AG04449 (cell line): ENCODE measurements at places on chromosomes 5 and 9.

DNA sequence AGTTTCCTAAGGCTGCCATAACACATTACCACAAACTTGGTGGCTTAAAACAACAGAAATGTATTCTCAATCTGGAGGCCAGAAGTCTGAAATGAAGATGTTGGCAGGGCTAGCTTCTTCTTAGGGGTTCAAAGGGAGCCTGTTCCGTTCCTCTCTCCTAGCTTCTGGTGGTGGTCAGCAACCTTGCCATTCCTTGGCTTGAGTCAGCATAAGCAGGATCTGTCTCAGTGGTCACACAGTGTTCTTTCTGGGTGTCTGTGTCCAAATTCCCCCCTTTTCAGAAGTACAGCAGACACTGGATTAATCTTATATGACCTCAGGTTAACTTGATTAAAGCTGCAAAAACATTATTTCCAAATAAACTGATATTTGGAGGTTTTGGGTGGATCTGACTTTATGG is 2.1 kb upstream of the OSMR start:
- no peak for DNase-seq

GRCh38 chr9:4435197-4435596 is 55.1 kb upstream of the SLC1A1 start:
- no peak for DNase-seq

- no peak for DNase-seq
Measured at GRCh38 chr9:120398286-120398685, 181.7 kb downstream of the CDK5RAP2 start.

GRCh38 chr5:22596404-22596970 is 256.7 kb downstream of the CDH12 start:
- DNase-seq: peak; percentile 17

DNA sequence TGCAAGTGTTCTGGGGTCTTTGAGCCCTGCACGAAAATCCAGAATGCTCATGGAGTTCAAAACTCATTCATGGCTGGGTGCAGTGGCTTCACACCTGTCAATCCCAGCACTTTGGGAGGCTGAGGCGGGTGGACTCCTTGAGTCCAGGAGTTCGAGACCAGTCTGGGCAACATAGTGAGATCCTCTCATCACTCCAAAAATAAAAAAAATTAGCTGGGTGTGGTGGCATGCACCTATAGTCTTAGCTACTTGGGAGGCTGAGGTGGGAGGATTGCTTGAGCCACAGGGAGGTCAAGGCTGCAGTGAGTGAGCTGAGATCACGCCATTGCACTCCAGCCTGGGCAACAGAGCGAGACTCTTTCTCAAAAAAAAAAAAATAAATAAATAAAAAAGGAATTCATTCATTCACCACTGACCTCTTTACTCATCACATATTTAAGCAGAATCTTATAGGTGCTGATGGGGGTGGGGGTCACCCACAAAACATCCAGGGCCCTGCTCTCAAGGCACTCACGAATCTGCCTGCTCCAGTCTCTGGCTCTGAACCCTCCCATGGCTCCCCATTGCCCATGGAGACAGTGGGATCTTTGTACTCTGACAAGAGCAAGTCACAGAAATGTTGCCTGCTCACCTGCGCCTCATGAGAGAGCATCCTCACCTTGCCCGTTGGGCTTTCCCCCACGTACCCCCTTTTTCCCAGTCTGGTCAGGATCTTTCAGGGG is 76.7 kb upstream of the IER5L start:
- DNase-seq: no peak

DNA sequence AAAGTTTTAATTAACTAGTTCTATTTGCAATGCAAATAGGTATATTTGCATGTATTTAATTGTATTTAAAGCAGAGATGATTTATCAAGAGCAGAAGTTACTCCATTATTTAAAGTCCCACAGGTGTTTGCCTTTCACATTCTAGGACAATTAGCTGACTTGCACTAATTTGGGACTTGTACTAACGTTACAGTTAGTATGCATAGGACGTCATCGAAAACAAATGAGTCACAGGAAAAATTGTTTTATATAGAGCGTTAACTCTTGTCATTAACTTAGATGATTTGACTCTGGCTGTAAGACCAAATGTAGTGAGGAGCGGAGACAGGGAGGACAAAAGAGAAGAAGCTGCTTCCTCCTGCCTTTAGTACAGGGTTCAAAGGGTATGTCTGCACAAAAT is 126.1 kb upstream of the IFNE start:
- no peak for DNase-seq

DNA sequence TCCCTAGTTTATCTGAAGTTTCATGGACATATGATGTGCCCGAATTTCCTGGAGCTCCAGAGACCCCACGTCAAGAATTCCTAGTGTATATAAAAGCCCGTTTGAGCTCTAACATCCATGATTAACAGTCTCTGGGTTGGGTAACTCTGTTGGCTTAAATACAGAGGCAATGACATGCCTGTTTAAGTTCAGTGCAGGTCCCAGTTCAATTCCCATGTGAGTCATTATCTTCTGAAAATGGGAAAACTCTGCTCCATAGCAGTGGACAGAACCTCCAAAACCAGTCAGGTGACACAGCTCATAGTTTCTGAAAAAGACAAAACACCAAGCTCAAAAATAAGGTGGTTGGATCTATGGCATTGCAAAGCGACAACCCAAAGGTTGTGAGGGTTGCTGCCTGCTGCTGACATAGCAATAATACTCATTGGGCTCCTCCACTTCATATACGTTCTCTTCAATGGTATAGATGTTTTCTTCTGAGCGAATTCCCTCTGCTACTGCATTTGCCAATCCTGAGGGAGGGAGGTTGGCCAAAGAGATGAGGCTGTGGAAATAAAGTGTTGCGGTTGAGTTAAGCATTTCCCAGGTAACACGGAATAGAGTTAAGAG is 22.0 kb downstream of the HAVCR2 start:
- DNase-seq: no peak

GRCh38 chr5:177354256-177354655 is 2.8 kb upstream of the LMAN2 start:
- no peak for DNase-seq

DNA sequence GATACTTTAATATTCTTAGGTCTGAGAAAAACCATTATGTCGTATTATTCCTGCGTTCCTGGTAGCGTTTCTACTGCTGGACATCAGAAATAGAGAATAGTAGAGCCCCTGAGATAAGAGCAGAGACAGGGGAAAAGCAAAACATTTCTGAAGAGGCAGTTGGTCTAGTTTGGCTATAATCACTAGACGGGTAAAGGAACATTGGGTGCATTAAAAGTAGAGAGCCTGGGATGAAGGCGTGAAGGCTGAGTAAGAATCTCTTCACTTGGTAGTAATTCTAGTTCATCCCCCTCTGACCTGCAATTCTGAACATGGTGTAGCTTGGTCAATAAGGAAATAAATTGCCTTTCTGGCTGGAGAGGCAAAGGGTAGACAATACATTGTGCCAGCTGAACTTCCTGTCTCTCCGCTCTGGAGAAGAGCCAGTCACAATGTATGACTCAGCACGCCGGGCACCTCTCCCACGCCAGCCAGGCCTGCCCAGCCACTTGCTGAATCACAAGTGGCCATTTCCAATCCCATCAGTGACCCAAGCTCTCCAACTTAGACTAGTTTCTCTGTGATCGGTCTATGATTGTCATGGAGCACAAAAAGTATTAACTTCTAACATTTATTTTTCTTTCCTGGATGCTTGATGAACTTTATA is 75.4 kb downstream of the STK32A start:
- DNase-seq: no peak

DNA sequence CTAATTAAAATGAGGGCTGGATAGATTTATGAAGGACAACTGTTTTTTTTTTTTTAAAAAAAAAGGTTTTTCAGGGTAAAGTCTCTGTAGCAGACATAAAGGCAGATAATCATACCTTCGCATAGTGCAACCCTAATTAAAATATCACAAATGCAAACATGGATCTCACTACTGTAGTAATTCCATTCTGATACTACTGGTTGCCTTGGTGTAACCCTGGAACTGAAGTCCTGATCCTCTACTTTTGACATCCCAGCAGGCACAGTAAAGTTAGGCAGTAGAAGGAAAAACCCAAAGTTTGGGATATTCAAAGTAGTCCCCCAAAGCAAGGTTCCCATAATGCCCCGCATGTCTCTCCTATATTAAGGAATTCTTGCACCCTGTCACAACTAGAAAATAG is 19.6 kb downstream of the RFX3 start:
- DNase-seq: no peak

GRCh38 chr5:83331842-83332241 is 139.7 kb upstream of the VCAN start:
- DNase-seq: no peak

- no peak for DNase-seq
Measured at GRCh38 chr5:164000819-164001218, 495.4 kb downstream of the MAT2B start.

- no peak for DNase-seq
Measured at GRCh38 chr5:142783601-142784341, 13.6 kb downstream of the ARHGAP26 start.

GRCh38 chr9:101400120-101400519 is 1.5 kb downstream of the ZNF189 start:
- no peak for DNase-seq

- DNase-seq: no peak
Measured at GRCh38 chr5:51386916-51387883, 4.0 kb downstream of the ISL1 start.

DNA sequence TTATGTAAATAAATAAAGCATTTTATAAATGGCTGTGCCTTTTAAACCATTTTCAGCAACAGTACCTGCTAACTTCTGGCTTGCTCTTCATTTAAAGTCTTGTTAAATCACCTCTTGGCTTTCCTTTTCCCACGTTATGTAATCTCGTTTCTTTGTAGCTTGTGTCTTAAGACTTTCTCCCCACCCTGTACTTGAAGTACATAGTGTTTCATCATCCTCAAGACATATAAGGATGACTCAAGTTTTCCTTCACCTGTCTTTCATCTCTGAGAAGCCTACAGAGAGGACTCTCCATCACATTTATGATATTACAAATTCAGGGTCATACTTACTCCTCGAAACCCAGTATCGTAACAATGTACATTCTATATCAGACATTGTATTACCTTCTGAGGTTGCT is 33.9 kb downstream of the PRELID2 start:
- DNase-seq: no peak

DNA sequence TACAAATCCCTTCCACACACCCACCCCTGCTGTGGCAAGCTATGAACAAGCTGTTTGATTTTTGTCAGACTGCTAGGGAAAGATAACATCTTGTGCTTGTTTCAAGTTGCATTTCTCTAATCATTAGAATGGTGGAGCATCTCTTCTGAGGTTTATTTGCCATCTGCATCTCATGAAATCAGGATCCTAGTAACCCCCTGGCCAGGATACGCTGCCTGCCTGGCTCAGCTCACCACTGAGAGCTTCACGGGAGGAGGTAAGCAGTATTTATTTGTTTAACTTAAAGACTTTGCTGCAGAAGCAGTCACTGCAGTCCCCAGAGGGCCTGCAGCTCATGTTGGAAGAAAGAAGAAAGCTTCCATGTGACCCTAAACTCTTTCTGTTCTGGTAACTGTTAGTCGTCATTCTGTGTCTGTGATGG is 83.3 kb upstream of the CXCL14 start:
- DNase-seq: no peak

- no peak for DNase-seq
Measured at GRCh38 chr5:124454081-124454480, 292.4 kb downstream of the ZNF608 start.

- no peak for DNase-seq
Measured at GRCh38 chr5:111532886-111533582, 20.7 kb upstream of the STARD4 start.

- no peak for DNase-seq
Measured at GRCh38 chr9:120289990-120290975, 289.7 kb downstream of the CDK5RAP2 start.

DNA sequence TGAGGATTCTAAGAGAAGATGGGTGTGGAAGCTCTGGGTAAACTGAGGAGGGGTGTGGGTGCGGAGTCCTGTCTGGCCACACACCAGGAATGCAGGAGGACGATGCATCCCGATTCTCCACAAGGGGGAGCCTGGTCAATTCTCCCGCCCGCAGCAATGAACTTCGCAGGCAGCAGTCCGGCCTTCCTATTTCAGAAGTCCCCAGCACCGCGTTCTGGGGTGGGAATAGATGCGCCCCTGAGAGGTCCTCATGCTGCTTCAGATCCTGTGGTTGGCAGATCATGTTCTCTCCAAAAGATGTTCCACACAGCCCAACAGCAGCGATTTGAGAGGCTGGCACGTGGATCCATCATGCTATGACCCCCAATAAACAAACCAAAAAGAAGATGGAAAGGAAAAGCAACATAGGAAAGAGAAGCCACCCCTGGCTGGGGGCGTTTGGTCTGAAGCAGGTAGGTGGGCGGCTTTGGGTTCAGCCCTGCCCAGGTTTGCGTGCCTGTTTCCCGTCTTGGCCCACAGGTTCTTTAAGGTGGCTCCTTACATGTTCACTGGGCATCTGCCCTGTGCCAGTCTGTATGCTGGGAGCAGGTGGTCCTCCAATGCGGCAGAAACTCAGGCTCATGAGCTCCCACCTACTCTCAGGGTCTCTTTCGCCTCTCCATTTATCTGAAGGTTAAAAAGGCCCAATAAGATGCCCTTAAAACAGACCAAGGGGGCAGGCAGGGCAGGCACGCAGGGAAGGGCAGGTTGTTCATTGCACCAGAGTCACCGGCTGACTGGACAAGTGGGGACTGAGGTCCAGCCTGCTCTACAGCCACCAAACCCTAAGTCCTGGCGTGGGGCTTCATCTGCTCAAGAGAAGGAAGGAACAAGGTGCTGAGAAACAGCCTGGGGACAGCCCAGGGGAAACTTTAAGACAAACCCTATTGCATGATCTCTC is 171.6 kb downstream of the PAX5 start:
- no peak for DNase-seq

DNA sequence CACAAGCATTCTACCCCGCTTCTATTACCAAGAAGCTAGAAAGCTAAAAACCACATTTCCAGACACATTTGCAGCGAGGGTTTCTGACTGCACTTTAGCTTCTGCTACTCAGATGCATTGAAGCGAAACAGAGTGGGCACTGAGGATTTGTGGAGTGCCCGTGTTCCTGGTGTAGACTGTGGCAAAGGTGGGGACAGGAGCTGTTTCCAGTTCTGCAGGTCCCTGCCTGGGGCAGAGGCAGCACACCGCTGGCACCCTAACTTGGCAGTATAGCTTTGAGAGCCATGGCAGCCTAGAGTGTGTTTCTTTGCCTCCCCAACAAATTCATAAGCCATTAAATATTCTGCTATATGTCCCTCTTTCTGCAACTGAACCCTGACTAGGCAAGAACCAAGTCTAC is 108.6 kb upstream of the SPOCK1 start:
- no peak for DNase-seq

- DNase-seq: no peak
Measured at GRCh38 chr5:67366276-67366675, 169.7 kb upstream of the CD180 start.

DNA sequence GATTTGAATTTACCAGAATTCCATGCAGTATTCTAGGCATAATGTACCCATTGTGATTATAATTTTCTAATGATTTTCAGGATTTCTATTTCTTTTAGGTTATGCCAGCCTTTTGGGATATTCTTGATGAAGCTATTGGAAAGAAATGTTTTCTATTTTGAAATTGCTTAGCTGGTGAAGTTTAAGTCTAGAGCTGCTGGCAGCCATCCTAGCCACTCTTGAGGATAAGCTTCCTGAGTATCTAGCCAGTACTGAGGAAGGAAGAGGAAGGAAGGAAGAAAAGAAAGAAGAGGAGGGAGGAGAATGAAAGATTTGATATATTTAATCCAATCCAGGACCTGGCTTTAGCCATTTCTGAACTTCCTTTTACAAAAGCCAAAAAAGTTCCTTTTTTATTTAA is 142.1 kb upstream of the DAB2 start:
- no peak for DNase-seq
